ENCODE measurements at places on chromosomes 5 and 9.

- no peak for DNase-seq
Measured at GRCh38 chr5:96278981-96279380, 154.1 kb downstream of the PCSK1 start.

DNA sequence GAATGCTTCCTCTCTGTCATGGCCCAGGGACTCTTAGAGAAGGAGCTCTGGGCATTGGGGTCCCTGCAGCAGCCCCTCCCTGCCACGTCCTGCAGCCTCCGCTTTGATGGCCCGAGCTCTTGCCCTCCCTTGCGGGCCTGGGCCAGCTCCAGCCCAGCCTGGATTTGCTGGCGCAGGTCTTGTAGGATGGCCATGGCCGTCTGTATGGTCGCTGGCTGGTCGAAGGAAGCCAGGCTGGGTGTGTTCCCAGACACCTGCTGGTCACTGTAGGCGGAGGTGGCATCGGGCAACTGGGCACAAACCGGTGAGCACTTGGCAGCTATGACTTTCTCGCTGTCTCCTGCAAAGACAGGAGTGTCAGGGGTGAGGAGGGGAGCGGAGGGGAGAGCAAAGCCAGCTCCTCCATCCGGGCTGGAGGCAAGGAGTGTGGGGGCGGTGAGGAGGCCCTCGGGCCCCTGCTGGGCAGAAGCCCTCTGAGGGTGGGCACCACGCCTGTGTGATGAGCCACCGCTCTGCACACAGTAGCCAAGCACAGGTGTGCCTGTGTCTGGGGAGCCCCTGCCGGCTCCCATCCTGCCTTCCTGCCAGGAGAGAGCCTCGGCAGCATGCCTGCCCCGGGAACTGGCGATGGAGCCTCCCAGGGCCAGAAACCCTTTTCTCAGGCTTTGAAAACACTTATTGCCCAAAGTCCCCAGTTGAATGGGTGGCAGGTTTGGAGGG is 12.4 kb downstream of the CCDC187 start:
- DNase-seq, result no peak

- no peak for DNase-seq
Measured at GRCh38 chr5:62000646-62001045, 305.4 kb upstream of the KIF2A start.

DNA sequence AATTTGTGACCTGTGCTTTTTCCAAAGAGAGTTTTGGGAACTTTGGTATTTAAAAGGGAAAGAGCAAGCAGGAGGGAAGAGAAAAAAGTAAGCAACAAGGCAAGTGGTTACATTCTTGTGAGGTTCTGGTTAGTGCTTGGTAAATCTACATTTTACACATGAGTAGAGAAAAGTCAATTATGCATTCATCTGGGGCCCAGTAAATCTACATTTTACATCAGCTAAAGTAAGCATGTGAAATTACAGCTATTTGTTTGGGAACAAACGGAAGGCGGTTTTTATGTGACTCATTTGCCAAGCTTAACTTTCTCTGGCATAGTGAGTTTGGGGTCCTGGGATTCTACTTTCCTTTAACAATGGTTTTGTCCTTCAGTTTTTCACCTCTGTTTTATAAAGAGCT is 102.2 kb downstream of the SNX18 start:
- no peak for DNase-seq

- no peak for DNase-seq
Measured at GRCh38 chr9:2798423-2798822, 45.5 kb downstream of the PUM3 start.

DNA sequence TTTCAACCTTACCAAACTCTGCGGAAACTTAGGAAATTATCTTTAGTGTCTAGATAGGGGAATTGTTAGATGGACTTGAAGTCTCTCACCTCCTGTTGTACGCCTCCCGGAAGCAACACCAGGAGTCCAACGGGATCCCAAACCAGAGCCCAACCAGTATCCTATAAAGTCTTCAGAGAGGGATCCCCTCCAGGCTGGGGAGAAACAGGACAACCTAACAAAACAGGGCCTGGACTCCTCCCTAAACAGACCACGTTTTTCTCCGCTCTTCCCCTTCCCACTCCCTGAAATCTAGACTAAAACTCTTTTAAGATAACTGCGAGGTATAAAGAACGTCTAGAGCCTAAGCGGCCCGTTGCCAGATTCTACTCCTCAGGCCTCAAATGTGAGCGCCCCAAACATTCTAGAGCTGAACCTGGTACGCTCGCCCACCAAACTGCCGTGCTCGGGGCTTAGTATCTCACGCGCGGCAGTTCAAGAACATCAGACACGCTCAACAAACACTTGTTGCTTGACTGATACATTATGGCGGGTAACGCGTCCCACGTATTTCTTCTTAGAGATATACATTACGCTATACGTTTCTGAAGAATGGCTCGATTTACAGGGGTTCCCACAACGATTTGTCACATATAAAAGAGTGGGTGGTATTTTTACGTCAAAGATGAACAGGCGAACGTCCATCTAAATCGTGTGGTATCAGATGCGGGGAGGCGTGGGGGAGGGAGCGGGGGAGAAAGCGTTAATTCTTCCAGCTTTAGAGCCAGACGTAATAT is 663 bp upstream of the SMIM27 start:
- DNase-seq, result peak; percentile 65

- DNase-seq, result peak; percentile 10
Measured at GRCh38 chr9:87445646-87446045, 52.0 kb upstream of the DAPK1 start.

DNA sequence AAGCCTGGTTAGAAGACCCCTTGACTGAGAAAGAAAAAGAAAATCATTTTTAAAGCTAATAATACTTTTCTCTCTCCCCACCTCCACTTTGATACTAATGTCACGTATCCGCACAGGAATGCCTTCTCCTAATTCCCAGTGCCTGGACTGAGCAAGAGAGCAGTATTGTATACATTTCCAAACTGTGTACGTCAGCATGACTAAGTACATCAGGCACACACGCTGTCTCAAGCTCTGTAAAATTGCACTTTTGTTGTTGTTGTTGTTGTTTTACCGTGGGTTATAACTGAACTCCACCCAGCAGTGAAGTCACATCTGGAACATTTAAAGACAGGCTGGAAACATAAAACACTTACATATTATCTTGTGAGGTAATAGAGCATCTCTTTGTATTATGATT is 407.6 kb downstream of the DNAH5 start:
- DNase-seq, result peak; percentile 6

DNA sequence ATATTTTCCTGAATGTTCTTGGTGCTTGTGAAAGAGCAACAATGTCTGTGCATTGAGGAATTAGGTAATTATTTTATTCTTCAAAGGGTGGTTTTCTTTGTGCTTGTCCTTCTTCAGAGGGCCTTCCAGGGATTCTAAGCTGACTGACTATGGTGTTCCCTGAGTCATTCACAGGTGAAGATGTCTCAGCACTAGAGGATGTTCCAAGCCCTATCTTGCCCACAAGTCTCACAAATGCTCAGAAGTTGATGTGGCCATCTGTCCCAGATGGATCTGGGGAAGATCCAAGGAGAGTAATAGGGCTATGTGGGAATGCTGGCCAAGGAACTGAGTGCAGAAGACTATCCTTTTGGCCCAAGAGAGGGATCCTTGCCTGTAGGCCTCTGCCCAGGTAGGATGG is 120.9 kb downstream of the ADAMTSL1 start:
- DNase-seq, result no peak

GRCh38 chr9:89432986-89433530 is 64.9 kb downstream of the SEMA4D start:
- no peak for DNase-seq

DNA sequence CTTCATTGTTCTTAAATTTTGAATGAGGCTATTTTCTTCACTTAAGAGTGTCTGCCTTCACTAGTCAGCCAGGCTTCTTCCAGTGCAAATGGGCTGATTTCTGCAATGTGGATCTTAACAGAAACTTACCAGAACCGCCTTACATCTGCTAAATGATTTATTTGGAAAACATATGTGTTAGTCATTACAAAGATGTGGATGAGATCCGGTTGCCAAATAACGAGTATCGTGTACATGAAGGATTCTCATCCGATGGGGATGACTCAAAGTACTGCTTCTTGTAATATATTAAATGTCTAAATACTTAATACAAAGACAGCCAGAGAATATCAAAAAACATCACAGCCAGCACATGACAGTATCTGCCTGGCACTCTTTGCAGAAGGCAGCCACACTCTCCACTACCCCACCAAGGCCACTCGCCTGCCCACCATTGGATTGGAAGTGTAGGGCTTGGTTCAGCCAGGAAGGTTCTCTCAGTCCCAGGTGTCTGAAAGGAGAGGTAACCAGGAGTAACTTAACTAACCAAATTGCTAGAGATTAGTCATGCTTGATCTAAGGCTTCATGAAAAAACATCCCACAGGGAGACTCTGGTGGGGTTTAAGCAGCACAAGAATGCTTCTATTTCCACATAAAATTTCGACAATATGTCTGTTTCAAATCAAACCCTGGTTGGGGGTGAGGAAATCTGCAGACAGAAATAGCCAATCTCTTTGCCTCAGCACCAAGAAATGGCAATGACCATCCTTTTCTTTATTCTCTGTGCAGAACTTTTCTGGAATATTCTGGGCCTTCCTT is 174.8 kb downstream of the GADD45G start:
- DNase-seq, result peak; percentile 85

DNA sequence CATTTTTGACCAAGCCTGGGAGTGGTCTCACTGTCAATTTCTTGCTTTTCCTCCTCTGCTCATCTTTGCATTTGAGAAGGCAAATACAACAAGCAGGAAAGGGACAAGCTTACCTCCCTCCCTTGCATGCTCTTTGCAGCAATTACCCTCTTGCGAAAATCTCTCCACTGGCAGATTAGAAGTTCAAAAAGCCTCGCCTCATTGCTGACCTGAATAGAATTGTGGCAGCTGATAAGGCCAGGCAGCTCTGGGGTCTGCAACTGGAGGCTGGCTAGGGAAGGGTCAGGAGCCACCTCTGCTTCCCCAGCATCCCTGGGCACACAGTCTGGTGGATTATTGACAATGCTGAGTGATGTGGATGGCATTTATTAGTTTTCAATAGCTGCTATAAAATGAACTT is 362.3 kb upstream of the KIF2A start:
- DNase-seq, result no peak

GRCh38 chr5:173298213-173298926 is 29.8 kb downstream of the STC2 start:
- no peak for DNase-seq

Measured in fibroblast of skin of right quadriceps (primary cell).